ENCODE measurements at places on chromosomes 11 and 22.

- peak; percentile 93 for ATAC-seq
Observed at GRCh38 chr11:15208378-15209222, 93.9 kb downstream of the INSC start.

DNA sequence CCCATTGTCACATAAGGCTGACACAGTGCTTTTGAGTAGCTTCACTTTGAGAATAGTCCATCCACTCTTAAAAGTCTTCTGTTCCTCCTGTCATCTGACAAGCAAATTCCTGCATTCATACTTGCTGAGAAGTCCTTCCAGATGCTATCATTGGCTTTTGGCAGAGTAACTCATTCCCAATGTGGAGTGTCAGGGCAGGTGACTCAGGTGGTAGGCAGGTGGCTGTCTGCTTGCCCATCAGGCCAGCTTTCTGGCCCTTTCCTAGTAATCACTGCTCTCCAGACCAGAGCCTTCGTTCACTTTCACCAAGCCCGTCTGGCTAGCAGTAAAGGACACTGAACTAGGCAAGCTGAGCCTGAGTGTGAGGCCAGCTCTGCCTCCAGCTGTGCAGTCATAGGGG lies 162.5 kb upstream of the CCDC90B start:
- no peak for ATAC-seq

GRCh38 chr11:15829312-15829711 lies 527.0 kb downstream of the SOX6 start:
- ATAC-seq: no peak

DNA sequence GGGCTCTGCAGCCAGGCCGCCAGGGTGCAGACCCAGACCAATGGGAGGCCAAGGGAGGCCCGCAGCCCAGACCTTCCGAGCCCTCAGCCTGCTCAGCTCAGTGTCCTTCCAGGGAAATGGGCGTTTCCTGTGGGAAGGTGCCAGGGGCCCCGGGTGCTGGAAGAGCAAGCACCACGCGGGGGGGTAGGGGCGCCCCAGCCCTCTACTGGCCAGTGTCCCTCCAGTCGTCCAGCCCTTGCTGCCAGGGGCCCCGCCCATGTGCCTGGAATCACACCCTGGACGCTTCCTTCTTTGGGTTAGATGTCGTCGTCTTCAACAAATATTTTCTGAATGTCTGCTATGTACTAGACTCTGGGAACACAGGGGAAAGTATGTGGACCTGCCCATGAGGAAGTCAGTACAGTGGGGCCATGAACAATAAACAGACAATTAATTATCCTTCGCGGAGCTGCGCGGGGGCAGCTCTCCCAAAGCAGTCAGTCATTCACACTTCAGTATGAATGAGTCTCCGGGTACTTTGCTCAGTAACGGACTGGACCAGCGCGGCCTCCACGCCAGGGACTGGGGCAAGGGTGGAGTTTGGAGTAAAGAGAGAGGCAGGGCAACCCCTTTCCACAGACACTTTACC lies 60.2 kb downstream of the CDKN1C start:
- ATAC-seq: peak; percentile 53

- peak; percentile 31 for ATAC-seq
Observed at GRCh38 chr22:37240240-37240940, 3.7 kb downstream of the RAC2 start.
